ENCODE measurements at places on chromosomes 2 and 18. TPM values are rescaled to one million over a fixed set of nuclear protein-coding genes. Genes with fewer than 3 reads are reported as not detected.

DNA sequence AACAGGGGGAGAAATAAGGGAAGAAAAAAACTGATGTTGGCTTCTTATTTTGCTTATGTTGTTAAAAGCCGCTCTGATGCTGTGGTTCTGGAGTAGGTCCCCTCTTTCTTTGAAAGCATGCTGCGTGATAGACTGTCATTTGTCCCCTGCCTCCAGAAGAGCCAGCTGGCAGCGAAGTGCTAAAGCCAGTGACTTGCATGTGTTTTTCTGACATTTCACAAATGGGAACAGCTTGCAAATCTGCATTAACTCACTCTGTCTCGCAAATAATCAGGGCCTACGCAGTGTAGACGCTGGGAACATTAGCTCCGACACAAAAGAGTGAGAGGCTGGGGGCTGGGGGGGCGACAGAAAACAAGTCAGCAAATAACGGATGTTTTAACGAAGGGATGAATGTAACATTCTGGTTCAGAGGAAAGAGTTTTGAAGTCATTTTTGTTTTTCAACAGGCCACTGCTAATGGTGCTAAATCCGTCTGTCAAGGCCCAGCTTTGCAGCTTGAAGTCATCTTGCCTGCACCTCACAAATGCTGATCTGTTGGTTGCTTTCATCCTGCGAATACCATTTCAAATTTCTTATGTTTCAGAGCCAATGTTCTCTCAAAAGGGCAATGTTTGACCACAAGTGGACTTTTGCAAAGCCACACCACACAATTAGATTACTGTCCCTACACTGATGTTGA is 68.8 kb upstream of the PIK3C3 start:
- no peaks in the 10 kb centered on the region for H3K27me3 ChIP-seq
- H3K27ac ChIP-seq = no peak overlapping the region
- no peak overlapping the region for H3K4me3 ChIP-seq

DNA sequence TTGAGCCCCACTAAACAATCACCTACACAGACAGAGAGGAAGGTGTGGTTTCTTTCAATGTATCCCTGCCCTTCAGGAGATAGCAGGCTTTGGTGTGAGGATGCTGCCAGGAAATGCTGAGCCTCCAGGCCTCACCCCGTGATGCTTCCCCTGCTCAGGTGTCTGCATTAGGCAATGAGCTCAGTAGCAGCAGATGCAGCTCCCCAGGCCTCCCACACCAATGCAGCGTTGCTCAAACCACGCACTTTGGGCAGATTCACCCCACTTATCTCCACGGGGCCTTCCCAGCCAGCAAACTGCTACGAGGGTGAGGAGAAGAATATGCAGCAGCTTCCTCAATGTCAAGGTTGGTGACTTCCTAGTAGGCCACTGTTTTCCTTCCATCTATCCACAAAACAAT is 229.3 kb upstream of the PXDN start:
- DNase-seq = no peak

DNA sequence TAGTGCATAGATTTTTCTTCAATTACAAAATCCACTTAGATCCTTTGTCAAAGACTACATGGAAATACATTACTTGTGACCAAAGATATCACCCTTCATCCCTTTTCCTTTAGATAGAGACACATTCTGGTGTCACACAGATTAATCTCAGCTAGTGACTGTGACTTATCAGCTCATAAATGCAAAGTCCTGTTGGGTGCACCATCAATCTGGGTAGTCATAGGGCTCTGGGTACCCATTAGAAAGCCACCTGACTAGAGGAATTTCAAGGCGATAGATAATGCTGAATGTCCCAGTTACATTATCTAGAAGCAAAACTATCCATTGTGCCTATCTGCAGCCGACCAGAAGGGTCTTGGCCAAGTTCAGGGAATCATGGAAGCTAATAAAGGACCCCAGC is 2.6 kb upstream of the APOB start:
- no peak for DNase-seq
- no peaks in the 10 kb centered on the region for H3K27me3 ChIP-seq
- no peak overlapping the region for H3K4me3 ChIP-seq

DNA sequence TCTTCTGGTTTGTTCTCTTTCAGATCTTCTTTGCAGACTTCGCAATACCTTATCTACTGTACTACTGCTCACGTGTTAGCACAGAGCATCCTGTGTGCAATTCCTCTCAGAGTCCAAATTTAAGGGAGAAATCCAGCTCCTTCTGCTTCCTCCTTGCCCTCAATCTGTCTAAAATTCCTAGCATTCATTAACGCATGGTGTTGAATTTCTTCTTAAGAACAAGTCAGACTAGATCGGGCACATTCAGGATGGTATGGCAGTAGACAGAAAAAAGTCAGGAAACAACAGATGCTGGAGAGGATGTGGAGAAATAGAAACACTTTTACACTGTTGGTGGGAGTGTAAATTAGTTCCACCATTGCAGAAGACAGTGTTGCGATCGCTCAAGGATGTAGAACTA is 206.1 kb upstream of the CDH7 start:
- no peak for DNase-seq
- H3K4me1 ChIP-seq = no peaks in the 10 kb centered on the region
- H3K4me3 ChIP-seq = no peak overlapping the region
- H3K36me3 ChIP-seq = no peaks in the 10 kb centered on the region

Gene CHRNG
- total RNA-seq = not detected

All from esophagus muscularis mucosa (tissue), 4 donors.